Stimulated activated CD8-positive, alpha-beta memory T cell treated with anti-CD3 and anti-CD28 coated beads, Interleukin-15, amount 100 ng/mL, for 24 hours (primary cell): ENCODE measurements at places on chromosomes 3 and 15.

DNA sequence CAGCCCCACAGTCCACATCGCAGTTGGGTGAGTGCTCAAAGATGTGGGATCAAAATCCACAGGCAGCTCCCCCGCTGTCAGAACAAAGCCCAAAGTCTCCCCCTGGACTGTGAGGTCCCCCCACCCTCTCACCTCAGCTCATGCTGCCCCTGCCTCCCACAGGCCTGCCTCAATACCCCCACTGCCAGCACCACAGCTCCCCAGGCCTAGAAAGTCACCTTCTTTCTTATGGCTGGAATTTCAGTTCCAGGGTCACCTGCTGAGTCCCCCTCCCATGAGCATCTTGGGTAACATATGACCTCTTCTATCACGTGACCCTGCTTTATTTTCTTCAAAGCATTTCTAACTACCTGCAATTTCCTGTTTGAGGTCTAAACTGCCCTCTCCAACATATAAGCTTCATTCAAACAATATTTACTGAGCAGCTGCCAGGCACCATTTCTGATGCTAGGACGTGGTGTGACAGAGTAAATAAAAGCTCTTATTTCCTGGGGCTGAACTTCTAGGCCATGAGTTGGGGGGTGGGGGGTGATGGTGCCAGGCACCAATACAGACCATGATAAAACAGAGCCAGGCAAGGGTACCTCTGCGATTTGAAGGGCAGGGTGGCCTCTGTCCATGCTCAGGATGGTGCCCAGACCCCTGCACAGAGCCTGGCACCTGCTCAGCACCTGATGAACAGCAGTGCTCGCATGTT is 2.4 kb upstream of the TMEM89 start:
- DNase-seq, result no peak

GRCh38 chr3:155435821-155436220 is 142.3 kb upstream of the STRIT1 start:
- DNase-seq, result no peak

- DNase-seq, result no peak
These were observed 61.1 kb upstream of the GPD1L start for GRCh38 chr3:32045091-32045915.

GRCh38 chr15:77783636-77784035 is 150.9 kb upstream of the LINGO1 start:
- DNase-seq, result no peak

DNA sequence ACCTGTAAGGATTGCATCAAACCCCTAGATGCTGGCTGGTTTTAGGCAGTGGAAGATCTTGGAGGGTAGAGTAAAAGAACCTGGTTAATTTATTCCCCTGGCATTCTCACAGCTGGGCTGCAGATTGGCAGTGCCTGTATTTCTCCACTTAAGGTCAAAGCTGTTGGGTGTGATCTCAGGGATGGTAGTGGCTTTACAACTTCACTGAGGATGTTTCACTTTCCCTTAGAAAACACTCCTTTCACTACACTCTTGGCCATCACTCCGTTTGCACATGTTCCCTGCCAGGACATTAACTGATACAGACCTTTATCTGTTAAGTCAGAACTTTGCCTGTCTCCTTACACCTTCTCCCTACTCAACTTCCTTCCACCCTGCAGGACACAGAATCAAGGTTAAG is 779.1 kb upstream of the SEMA6D start:
- no peak for DNase-seq

- DNase-seq, result no peak
These were observed 6.3 kb upstream of the BHLHE40 start for GRCh38 chr3:4972652-4973643.

- DNase-seq, result no peak
These were observed 23.0 kb downstream of the CMTM7 start for GRCh38 chr3:32414522-32415202.

GRCh38 chr3:132405188-132405587 is 12.1 kb upstream of the DNAJC13 start:
- no peak for DNase-seq

- no peak for DNase-seq
These were observed 51.9 kb downstream of the TTBK2 start for GRCh38 chr15:42868683-42869082.

DNA sequence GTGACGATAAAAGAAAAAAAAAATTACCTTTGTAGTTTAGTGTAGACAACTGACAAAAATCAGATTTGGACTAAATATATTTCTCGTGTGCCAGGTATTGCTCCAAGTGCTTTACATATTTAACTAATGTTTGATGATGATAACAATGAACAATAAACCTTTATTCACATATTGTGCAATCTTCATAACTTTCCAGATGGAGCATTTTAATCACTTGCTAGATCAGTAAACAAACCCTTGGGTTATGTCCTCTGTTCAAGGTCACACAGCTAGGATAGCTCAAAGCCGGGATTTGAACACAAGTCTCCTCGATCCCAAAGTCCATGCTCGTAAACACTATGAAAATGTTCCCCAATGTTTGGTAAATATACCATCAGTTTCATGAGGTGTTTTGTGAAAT is 14.5 kb downstream of the NCEH1 start:
- no peak for DNase-seq

DNA sequence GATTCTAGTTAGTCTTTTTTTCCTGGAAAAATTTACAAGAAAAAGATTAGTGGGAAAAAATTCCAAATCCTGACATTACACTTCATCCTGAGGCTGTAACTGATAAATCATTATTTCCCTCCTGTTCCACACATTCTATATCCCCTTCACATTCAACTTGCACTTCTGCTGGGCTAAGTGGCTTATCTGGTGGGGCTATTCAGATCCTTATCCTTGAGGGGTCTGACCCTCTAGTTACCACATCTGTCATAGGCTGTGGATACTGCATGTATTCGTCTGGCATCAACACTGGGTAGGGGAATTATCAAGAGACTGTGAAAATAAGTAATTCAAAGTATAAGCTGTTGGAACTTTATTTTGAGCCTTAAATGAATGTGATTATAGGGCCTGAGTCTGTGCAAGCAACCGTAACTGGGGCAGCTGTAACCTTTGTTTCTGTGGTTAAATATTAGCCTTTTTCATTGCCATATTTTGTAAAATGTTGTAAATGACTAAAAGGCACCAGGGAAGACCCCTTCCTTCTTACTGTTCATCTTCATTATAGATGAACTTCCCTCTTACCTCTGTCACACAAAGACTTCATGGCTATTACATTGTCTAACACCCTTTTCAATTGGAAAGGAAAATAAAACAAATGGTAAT is 28.0 kb upstream of the TEX9 start:
- no peak for DNase-seq

DNA sequence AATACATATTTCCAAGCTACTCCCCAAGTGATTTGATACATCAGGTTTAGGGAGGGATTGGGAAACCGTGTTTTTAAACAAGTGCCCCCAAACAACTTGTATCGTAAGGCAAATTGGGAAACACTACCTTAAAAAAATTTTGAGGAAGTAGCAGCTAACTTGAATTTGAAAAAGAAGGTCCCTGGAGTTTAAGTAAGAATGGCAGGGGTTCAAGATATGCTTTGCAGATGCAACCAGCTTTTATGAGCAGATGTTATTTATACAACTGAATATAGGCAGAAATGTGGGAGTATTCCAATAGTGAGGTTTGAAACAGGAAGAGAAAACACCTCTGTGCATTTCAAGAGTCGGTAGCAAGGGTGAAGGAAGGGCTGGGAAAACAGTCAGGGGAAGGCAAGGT is 139.6 kb downstream of the IL20RB start:
- no peak for DNase-seq

DNA sequence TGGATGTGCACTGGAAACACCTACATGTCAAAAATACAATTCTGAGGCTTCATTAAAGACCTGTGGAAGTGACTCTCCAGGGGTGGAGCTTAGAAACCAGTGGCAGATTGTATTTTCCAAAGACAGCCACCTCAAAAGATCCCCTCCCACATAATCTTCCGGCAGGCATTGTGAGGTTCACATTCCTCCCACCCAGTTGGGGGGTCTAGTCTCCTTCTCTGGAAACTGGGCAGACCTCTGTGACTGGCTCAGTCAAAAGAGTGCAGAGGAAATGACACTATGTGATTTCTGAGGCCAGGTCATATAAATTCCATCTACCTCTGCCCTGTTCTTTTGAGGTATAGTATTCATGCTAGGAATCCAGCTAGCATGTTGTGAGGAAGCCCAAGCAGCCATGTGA is 1.9 kb upstream of the CFAP92 start:
- no peak for DNase-seq

DNA sequence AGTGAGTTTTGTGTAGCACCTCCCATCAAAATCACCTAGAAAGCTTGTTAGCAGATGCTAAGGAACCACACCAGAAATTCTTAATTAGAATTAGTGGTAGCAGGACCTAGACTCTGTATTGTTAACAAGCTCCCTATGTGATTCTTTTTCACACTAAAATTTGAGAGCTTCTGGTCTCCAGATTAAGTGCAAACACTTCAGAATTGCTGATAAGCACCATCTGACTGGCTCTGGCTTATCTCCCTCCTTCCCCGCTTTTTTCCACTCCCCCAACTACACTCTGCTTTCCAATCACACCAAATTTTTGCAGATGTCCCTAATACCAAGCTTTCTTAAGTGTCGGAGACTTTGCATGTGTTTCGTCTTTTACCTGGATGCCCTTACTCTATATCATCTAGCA is 410.1 kb upstream of the DPH6 start:
- DNase-seq, result no peak

- no peak for DNase-seq
These were observed 4.7 kb downstream of the LRRK1 start for GRCh38 chr15:100923902-100924301.

- DNase-seq, result no peak
These were observed 148.0 kb upstream of the OSTN start for GRCh38 chr3:191051037-191051436.

- DNase-seq, result no peak
These were observed 138.8 kb downstream of the RBPMS2 start for GRCh38 chr15:64636556-64636955.

- no peak for DNase-seq
These were observed 159.8 kb downstream of the RBMS3 start for GRCh38 chr3:29440413-29441305.

DNA sequence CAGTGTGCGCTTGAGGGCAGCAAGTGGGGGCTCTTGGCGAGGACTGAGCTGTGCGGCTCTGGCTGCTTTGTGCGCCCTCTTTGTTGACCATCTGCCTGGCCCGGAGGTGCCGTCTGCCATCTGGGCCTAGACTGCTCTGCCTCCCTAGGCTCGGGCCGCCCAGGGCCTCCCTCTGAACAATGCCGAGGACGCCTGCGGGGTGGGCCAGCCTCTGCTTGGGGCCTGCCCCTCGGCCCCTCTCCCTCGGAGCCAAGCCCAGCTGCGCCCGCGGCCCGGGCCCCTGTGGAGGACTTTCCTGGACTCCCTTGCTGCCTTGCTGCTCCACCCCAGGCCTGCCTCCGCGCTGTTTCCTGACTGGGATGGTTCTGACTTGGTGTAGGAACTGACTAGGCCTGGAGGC is 31.9 kb upstream of the SPSB4 start:
- no peak for DNase-seq

- no peak for DNase-seq
These were observed 309.7 kb upstream of the C2CD4B start for GRCh38 chr15:62474771-62475124.

DNA sequence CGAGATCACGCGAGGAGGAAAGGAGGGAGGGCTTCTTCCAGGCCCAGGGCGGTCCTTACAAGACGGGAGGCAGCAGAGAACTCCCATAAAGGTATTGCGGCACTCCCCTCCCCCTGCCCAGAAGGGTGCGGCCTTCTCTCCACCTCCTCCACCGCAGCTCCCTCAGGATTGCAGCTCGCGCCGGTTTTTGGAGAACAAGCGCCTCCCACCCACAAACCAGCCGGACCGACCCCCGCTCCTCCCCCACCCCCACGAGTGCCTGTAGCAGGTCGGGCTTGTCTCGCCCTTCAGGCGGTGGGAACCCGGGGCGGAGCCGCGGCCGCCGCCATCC is 1.1 kb upstream of the SETD5 start:
- DNase-seq, result no peak

GRCh38 chr3:148309390-148310035 is 388.2 kb upstream of the AGTR1 start:
- no peak for DNase-seq

- no peak for DNase-seq
These were observed 500.4 kb downstream of the ZBBX start for GRCh38 chr3:166879661-166880060.

GRCh38 chr15:66070220-66070934 is 183.2 kb downstream of the MEGF11 start:
- no peak for DNase-seq

- DNase-seq, result no peak
These were observed 25.7 kb downstream of the ATOSA start for GRCh38 chr15:52653431-52653964.

DNA sequence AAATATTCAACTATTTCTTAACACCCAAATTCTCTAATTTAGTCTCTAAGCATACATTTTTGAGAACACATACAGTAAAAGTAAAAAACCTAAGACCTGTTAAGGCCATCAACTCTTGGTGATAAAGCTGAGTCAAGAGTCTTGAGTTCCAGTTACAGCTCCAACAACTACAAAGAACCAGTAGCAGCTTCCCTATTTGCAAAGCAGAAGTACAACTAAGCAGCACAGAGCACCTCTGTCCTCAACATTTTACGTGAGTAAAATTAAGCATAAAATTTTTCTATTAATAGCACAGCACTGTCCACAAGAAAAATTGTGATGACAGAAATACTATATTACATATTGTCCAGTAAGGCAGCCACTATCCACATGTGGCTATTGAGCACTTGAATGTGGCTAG is 4.4 kb downstream of the PCOLCE2 start:
- DNase-seq, result no peak

DNA sequence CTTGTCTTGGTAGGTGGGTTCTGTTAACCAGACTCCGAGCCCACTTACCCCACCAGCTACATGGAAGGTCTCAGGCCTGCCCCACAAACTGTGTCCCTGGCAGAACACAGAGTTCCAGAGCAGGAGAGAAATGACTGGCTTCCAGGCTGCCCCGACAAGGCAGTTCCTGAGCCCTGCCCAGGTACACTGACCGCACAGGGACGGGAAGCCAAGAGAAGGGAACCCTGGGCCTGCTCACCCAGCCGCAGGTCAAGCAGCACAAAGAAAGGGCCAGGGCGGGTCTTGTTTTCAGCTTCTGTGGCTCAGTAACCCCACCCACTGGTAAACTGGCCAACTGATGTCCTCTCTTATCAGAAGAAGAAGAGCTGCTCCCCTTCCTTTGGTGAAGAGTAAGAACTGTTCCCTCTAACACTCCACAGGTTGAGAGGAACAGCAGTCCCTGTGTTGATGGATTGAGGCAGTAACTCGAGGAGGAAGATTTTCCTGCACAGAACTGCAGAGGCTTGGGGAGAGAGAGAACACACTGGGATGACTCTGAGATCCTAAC is 68.4 kb downstream of the CRTC3 start:
- DNase-seq, result no peak

DNA sequence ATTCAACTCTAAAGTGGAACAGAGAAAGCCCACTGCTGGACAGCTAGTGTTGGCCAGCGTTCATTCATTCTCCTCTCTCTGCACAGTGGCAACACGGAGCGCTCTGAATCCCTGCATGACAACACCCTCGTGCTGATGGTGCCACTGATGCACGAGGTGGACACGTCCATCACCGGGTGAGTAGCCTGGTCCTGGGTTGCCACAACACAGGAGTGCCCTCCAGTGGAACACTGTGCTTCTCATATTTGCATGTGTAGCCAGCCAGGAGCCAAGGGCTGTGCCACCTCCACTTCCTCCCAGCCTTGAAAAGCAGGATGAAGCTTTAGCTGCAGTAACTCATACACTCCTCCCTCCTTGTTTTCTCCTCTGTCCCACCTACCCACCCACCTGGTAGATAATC is 120.0 kb upstream of the CTDSPL start:
- DNase-seq, result no peak

GRCh38 chr3:47847260-47847659 is 44.3 kb downstream of the DHX30 start:
- no peak for DNase-seq
